IPS-NIHi11 (cell line): ENCODE measurements at places on chromosomes 1 and 21.

GRCh38 chr1:14263225-14263624, 335.3 kb upstream of the KAZN start:
- no peak for DNase-seq

GRCh38 chr1:245124644-245125043, 30.1 kb upstream of the KIF26B start:
- no peak for DNase-seq

GRCh38 chr21:43727519-43728153, 8.7 kb downstream of the PDXK start:
- no peak for DNase-seq

DNA sequence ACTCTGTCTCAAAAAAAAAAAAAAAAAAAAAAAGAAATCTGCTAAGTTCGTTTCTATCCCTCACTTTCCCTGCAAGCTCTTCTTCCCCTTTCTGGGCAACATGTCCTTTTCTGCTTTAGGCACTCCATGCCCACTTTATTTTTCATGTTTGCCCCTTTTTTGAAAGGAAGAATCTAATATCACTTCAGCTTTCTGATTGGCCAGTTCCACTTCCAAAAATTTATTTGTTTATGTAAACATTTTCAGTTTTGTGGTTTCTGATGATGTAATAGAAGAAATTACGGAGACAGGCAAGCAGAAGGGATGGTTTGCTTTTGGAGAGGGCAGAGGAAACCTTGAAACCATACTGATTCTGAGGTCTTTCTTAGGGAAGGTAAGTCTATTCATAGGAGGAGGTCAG, 15.1 kb downstream of the IFNAR1 start:
- no peak for DNase-seq

DNA sequence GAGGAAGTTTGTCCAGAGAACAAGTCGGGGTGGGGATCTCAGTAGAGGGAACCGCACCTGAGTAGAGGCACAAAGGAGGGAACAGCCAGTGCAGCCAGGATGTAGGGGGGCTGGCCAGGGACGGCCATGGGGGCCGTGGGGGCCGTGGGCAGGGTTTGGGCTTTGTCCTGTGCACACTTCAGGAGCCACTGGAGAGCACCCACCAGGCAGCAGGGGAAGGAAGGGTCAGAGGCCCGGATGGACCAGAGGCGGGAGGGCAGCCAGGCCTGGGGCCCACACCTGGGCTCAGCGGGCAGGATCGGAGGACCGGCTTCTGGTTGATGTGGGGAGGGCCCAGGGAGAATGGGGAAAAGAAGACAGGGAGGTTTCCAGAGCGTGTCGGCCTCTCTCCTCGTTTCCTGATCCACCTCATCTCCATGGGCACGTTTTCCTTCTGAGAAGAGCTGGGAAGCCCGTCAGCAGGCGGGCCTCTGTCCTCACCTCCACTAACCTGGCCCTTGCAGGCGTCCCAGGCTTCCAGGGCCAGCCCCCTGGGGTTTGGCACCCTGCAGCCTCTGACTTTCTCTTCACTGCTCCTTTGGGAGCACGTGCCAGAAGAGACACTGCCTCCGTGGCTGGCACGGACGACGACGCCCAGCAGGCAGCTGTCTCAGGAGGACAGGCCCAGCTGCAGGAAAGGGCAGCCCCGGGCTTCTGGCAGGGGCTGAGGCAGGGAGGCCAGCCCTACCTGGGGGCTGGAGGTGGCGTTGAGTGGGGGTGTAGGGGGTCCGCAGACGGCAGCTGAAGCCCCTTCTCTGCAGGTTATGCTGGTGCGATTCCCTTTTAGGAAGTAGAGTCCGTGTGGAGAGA, 16.8 kb upstream of the PDXK start:
- DNase-seq, result no peak

DNA sequence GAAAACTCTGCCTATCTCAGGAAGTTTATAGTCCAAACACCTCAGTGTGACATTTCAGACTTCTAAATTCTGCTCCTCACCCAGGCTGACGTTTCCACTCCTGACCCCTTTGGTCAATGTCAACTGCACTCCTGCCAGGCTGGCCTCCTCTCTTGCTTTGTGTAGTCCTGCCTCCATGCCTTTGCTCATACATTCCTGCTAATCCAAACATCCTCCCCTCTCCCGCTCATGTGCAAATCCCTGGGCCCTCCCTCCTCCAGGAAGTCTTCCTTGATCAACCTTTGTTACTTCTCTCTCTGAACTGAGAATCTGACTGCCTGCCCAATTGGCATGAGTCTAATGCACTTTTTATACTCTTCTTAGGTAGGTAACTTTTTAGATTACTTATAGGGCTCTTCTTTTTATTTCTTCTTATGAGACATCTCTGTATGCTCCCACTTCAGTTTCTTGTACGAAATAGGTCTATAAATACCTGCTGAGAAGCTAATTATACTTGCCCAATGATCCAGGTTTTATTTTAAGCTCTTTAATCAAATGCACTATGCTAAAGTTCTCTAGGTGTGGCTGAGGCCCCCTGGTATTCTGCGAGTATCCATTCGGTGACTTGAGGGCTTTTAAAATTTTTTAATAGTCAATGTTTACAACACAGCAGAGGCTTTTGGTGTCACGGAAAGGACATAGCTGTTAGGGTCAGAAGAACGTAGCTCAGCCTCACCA, 128.1 kb downstream of the PLXNA2 start:
- DNase-seq, result peak; percentile 29

- no peak for DNase-seq
These were observed 52.4 kb downstream of the MAP3K21 start for GRCh38 chr1:233379869-233380438.

GRCh38 chr1:56541408-56541807, 38.0 kb downstream of the PLPP3 start:
- no peak for DNase-seq

DNA sequence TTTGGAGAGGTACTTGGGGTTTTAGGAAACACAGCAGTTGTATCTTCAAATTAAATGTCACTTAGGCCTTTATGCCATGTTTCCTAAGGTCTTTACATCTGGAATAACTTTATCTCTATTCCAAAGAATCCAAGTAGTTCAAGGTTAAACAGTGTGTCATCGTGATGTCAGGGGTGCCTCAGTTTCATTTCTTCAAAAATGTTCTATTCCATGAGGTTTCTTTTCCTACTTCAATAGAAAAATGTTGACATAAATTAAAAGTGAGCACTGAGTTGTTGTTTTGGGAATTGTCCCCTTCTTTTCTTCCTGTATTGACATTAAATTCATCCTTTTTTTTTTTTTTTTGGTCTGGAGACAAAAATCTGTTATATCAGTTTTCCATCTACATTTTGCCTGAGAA, 160.6 kb upstream of the C21orf91 start:
- DNase-seq, result no peak

DNA sequence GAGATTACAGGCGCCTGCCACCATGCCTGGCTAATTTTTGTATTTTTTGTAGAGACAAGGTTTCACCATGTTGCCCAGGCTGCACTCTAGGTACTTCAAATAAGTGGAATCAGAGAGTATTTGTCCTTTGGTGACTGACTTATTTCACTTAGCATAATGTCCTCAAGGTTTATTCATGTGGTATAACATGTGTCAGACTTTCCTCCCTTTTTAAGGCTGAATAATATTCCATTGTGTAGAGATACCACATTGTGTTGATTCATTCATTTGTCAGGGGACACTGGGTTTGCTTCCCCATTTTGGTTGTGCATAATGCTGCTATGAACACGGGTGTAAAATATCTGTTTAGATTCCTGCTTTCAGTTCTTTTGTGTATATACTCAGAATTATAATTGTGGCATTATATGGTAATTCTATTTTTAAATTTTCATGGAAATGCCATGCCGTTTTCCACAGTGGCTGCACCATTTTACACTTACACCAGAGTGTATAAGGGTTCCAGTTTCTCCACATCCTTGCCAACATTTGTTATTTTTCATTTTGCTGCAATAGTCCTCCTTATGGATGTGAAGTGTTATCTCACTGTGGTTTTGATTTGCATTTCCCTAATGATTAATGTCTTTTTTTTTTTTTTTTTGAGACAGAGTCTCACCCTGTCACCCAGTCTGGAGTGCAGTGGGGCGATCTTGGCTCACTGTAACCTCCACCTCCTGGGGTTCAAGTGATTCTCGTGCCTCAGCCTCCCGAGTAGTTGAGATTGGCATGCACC, 35.1 kb downstream of the IL6R start:
- DNase-seq, result no peak

- no peak for DNase-seq
These were observed 81.2 kb upstream of the ABCD3 start for GRCh38 chr1:94336991-94337390.

GRCh38 chr1:204107892-204108291, 35.0 kb downstream of the SOX13 start:
- DNase-seq, result no peak

DNA sequence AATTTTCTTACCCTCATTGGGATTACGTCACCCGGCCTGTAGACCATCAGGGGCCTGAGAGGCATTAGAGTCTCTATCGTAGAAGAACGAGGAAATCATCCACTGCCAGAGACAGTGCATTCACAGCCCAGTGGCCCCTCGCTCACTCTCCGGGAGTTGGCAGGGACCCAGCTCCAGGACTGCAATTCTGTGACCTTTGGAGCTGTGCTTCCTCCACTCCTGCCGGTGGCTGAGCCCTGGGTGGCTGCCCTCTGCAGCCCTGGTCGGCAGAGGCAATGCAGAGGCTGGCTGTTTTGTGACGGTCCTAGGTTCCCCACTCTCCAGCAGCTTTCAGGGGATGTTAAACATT, 12.7 kb downstream of the SLC37A1 start:
- no peak for DNase-seq

DNA sequence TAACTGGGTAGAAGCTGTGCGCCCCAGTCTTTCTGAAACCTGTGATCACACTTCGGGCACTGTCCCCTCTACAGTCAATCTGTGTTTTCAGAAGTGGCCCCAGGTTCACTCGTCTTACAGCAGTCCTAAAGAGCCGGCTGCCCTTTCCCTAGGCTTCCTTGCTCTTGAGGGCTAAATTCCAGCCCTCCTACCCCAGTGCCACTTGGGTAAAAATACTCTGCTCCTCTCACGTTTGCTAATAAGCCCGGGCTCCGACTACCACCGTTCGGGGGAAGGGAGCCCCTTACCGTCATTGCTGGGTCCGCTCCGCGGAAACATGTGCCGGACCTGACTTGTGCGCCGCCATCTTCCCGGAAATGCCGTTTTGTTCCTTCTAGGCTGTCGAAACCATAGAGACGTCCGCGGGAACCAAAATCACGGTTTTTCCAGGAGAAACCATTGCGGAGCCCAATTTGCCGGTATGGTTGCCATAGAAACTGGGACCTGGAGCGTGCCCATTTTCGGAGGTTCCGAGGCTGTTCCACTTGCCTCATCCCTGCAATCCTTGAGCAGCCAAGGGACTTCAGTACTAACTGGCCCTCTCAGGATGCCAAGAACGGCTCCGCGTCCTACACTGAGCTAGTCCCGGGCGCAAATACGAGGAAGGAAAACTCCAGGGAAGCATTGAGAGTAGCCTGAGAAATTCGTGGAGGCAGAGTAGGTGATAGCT, at the start of gene GPATCH4:
GPATCH4 (minus strand) TSS at position 358 of the 709 bp plus-strand sequence.
- DNase-seq, result peak; percentile 81

DNA sequence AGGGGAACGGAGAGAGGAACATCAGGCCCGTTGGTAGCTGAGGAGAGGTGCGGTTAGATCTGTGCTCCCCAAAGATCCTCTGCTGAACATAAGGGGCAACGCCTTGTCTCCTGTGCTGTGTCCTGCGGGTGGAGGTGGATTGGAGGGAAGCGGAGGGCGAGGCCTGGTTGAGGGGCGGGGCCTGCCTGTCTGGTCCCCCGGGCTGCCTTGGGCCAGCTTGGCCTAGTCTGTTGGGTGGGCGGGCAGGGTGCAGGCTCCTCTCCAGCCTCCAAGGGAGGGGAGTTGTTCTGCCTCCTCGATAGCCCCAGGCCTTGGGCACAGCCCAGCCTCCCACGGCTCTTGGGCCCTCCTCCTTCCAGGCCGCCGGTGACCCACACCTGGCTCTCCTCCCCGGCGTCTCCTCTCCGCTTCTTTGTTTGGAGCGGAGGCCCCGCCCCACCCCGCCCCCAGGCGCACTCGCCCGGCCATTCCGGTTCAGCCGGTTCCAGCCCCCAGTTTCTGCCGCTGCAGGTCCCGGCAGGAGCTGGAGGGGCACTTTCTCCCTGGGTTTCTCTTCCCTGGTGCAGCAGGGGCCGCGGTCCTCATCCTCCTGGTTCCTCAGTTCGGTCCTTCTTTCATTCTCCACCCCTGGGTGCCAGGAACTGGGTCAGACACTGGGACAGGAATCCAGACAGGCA, 19.4 kb downstream of the PTPRF start:
- DNase-seq, result peak; percentile 93

- no peak for DNase-seq
These were observed 282.8 kb upstream of the PKN2 start for GRCh38 chr1:88401313-88401712.

DNA sequence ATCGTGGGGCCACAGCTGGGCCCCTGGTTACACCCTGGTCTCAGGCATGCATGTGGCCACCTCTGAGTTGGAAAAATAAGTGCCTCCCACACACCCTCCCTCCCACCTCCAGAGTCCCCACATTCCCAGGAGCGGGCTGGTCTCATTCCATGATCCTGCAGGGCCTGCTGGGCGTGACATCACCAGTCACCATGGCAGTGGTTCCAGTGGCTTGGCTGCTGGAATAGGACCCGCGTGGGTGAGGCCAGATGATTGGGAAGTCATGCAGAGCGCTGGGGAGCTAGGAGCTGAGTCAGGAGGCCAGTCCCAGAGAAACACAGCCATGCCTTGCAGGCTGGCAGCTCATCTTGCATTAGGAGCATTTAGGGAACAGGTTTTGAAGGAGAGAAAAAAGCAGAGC, 125.4 kb upstream of the TMEM51 start:
- peak; percentile 69 for DNase-seq

DNA sequence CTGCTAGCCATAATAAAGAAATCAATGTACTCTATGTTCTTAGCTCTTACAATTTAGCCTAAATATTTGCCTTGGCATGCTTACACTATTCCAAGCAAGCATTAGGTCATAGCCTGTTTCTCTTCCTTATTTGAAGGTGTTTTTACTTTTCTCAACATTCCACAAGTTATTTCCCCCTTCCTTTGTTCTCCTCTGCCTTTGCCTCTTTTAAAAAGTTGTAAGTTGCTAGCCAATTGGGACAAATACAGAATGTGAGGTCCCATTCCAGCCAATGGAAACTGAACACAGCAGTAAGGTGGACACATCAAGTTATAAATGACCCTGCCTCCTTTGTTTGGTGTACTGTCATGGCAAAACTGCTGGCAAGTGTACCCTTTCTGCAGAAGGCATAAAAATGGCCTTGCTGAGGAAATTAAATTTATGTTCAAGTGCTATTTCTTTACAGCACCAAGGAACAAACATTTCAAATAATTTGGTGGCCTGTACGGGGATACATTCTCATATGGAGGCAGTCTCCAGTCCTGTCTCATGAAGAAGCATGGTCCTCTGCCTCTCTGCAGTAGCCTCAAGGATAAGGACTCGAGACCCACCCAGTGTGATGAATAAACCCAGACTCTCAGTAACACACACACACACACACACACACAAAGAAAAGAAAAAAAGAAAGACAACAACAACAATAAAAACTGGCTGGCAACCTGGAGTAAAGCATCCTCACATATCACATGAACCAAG, 28.8 kb upstream of the FMO1 start:
- DNase-seq, result no peak

DNA sequence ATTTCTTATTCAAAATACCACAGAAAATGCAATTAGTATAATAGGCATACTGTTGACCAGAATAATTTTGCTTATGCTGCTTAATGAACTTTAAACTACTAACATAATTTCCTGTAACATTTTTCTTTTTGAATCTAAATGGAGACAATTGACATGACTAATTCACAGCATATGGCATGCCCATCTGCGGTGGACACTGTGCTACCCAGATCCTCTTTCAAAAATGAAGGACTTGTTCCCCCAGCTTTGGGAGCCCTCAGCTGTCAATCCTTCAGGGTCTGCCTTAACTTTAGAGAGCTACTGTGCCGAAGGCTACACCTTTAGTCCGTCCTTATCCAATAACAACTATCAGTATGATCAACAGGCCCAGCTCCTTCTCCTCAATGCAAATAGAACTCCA, 789.0 kb downstream of the PLA2G4A start:
- DNase-seq, result no peak
